Brain (organoid and tissue), 16 donors: ENCODE measurements at places on chromosomes 13 and 19. TPM values are rescaled to one million over a fixed set of nuclear protein-coding genes. Genes with fewer than 3 reads are reported as not detected.

NRTN gene
- 20.5 TPM for polyA plus RNA-seq

WDR88 gene
- polyA plus RNA-seq: not detected

KCNN1 gene
- polyA plus RNA-seq: 25.3 TPM

BRCA2 gene
- polyA plus RNA-seq: 0.59 TPM

URAD gene
- polyA plus RNA-seq: not detected

CALR3 gene
- polyA plus RNA-seq: not detected

ZC3H13 gene
- 16.5 TPM for polyA plus RNA-seq

ELSPBP1 gene
- not detected for polyA plus RNA-seq

TGFBR3L gene
- polyA plus RNA-seq: 13.6 TPM

ADGRE1 gene
- not detected for polyA plus RNA-seq

TEX26 gene
- 0.34 TPM for polyA plus RNA-seq

RAD23A gene
- 343 TPM for polyA plus RNA-seq

DMWD gene
- polyA plus RNA-seq: 36.3 TPM

SOX1 gene
- 98.5 TPM for polyA plus RNA-seq

EDNRB gene
- 9.6 TPM for polyA plus RNA-seq

SELENOV gene
- polyA plus RNA-seq: 4.3 TPM

PRR12 gene
- 28.1 TPM for polyA plus RNA-seq

KLK6 gene
- 108 TPM for polyA plus RNA-seq

MYO16 gene
- 4.8 TPM for polyA plus RNA-seq

UGGT2 gene
- 2.1 TPM for polyA plus RNA-seq

RPL18A gene
- polyA plus RNA-seq: 2,732 TPM

CYP2F1 gene
- not detected for polyA plus RNA-seq

ACP5 gene
- polyA plus RNA-seq: 12.8 TPM

IRGC gene
- not detected for polyA plus RNA-seq
